ENCODE measurements at places on chromosomes 11 and 22.
A peak's percentile ranks its signal among the peaks of the same experiment; 100 is the strongest.

DNA sequence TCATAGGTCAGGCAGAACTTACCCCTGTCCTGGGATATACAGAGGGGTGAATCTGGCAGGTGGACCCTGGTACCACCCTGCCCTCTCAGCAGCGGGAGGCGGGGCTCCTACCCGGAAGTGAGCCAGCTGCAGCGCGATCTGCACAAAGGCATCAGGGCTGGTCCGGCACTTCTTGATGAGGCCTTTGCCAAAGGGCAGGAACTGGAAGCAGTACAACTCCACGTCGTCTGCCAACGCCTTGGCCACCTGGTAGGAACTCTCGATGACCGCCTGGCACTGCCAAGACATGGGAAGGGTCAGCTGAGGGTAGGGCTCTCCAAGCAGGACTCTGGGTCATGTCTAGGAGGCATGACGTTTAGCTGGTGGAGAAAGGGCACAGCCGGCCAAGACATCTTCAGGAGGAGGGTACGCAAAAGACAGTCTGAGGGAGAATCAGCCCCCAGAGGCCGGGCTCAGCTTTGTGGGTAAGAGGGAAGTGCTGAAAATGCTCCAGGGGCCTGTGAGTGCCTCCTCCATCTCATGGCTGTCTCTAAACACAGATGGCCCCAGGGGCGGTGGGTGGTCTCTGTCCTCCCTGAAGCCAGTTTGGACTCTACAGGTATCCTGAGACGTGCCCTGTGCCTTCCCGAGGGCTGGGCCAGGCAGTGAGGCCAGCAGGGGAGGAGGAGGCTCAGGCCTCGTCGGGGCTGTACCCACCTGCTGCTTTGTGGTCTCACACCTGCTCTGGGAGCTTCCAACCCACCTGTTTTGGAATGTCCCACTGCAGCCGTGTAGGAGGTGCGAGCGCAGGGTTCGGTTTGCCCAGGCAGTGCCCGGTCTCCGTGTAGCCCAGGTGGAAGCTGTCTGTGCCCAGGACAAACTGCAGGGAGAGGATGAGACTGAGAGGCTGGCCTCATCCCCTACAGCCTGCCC lies 6.7 kb downstream of the CPT1B start:
- DNase-seq, result no peak

DNA sequence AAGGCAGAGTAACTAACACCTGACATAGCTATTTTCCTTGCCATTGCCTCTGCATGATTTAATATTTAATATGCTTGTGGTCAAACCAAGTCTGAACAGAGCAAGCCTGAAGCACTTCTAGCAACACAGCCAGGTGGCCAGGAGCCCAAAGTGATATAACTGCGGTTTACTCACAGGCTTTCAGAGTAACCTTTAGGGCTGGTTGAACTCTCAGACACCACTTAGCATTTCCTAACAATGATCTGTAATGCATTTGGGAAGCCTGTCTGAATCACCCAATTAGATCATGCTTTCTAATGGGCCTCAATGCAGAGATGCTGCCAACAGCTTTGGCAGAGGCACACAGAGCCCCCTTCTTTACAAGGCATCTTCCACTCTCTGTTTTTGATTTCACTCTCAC lies 96.1 kb downstream of the FDX1 start:
- DNase-seq, result no peak

- DNase-seq, result no peak
Observed at GRCh38 chr11:10410106-10410843, 44.8 kb upstream of the AMPD3 start.

GRCh38 chr22:40838486-40838885 lies 18.0 kb downstream of the ST13 start:
- no peak for DNase-seq

- DNase-seq, result no peak
Observed at GRCh38 chr22:43479962-43480361, 68.1 kb downstream of the MPPED1 start.

DNA sequence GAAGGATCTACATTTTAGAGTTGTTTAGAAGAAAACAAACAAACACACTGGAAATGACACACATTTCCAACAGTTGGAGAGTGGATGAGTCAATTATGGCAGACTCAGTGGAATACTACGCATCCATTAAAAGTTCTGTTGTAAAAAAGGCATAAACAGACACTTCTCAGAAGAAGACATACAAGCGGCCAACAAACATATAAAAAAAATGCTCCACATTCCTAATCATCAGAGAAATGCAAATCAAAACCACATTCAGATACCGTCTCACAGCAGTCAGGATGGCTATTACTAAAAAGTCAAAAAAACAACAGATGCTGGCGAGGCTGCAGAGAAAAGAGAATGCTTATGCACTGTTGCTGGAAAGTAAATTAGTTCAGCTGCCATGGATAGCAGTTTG lies 298.2 kb downstream of the DDX10 start:
- no peak for DNase-seq

- no peak for DNase-seq
Observed at GRCh38 chr11:26742966-26743365, 21.1 kb upstream of the SLC5A12 start.

- no peak for DNase-seq
Observed at GRCh38 chr11:44913502-44913901, 37.2 kb downstream of the TP53I11 start.

DNA sequence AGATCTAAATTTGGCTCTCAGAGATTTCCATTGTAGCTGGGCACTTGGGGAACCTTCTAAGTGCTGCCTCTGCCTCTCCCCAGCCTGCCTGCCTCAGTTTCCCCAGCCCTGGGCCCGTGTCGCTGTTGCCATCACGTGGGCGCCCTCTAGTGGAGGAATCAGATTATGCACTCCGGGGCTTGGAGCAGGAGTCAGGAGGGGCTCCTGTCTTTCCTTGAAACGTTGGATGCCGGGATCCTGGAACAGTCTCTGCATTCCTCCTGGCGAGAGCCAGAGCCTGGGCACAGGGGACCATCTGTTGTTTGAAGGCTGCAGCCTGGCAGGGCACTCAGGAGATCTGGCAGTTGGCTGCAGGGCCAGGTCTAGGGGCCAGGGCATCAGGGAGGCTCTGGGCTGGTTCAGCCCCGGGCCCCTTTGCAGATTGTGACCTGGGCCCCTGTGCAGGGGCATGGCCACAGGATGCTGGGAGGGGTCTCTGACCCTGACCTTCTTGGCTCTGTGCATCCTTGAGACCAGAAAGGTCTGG lies 71.6 kb downstream of the LRP5 start:
- DNase-seq, result no peak

- no peak for DNase-seq
Observed at GRCh38 chr11:57313071-57313787, 11.5 kb downstream of the TNKS1BP1 start.

DNA sequence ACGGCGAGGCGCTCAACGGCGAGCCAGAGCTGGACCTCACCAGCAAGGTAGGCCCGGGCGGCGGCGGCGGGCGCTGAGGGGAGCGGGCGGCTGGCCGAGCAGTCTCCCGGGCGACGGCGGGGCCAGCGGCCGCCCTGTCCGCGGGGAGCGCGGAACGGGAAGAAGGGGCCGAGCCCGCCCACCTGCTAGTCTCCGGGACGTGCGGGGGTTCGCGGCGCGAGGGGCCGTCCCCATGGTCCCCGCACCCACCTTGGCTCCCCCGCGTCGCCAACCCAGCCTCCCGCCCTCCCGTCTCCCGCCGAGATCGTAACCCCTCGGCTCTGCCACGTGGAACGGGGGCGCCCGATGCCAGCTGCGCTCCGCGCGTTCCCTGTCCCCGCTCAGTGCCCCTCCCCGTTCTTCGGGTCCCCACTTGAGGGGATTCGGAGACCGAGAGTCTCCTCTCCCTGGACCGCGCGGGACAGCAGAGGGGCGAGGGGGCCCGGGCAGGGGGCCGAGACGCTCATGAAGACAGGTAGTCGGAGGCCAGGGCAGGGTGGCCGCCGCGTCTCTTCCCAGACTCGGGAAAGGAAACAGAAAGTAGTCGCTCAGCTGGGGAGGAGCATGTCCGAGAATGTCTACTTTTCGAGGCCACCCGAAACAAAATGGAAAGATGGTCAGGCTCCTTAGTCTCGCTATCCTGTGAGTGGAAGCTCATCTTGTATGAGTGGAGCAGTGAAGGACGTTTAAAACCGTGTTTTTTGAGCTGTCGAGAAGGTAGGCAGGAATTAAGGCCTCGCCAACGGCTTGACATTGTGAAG lies 557 bp downstream of the GTPBP1 start:
- no peak for DNase-seq

DNA sequence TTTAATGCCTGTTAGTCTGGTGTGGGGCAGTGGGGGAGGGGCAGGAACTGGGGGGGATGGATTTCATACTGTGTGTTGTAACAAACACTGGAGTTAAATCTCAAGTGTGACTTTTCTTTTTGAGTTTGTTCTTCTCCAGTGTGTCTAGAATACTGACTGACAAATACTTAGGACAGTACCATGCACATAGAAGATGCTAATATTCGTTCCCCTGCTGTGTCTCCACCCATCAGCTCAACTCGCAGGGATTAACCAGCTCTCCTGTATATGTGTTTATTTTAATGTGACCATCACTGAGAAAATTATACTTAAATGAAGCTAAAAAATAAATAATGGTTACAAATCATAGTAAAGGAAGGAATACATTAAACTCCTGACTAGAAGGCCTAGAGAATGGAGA lies 150.9 kb upstream of the E2F8 start:
- no peak for DNase-seq

DNA sequence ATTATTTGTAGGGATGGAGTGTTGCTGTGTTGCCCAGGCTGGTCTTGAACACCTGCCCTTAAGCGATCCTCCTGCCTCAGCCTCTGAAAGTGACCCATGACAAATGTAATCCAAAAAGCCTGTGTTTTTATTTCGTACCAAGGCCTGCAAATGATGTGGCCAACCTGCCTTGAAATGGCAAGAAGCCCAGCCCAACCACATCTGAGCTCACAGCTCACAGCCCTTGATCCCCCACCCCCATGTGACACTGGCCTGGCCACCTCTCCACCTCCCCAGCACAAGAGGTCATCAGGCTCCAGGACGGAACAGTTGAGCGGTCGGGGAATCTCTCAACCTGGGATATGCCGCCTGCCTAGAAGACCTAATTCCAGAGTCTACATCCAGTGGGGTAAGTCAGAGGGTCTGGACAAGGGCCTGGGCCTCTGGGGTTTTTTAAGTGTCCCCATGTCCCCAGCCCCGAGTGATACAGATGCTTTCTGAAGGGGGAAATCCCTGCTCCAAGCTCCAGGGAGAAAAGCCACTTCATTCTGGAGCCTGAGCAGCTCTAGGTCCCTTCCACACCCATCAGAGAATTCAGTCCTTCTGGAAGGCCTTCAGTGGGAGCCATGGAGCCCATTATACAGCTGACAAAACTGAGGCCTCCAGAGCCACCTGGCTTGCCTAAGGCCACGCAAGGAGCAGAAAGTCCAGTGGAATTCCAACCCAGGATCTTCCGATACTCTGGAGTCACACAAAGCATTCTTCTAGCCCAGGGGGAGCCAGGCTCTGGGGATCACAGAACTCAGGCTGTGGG lies 70.7 kb downstream of the MN1 start:
- DNase-seq, result no peak

- no peak for DNase-seq
Observed at GRCh38 chr22:39146256-39147101, 6.0 kb downstream of the CBX7 start.

- DNase-seq, result no peak
Observed at GRCh38 chr11:72720784-72721183, 31.4 kb downstream of the ARAP1 start.

GRCh38 chr11:20112291-20113148 lies 47.8 kb downstream of the DBX1 start:
- peak; percentile 63 for DNase-seq

- DNase-seq, result no peak
Observed at GRCh38 chr22:42077486-42078125, 1.9 kb upstream of the SMDT1 start.

- DNase-seq, result no peak
Observed at GRCh38 chr22:19568337-19569275, 44.4 kb upstream of the CLDN5 start.

DNA sequence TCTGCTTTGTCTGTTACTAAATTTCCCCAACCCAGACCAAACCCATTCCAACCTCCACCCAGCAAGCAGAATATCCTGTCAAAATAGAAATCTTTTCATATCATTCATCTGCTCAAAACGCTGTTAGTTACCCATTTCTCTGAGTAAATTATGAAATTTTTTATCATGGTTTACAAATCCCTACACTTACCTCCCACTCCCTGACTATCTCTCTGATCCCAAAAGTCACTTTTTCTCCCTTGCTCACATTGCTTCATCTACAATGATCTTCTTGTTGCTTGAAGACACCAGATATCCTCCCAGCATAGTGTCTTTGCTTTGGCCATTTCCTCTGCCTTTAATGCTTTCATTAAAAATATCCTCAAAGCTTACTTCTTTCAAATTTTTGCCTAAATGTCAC lies 195.5 kb upstream of the CTSC start:
- DNase-seq, result no peak
